ENCODE measurements at places on chromosomes 11 and 22.

GRCh38 chr22:48320683-48321451 lies 1506.8 kb downstream of the BRD1 start:
- no peak for DNase-seq

DNA sequence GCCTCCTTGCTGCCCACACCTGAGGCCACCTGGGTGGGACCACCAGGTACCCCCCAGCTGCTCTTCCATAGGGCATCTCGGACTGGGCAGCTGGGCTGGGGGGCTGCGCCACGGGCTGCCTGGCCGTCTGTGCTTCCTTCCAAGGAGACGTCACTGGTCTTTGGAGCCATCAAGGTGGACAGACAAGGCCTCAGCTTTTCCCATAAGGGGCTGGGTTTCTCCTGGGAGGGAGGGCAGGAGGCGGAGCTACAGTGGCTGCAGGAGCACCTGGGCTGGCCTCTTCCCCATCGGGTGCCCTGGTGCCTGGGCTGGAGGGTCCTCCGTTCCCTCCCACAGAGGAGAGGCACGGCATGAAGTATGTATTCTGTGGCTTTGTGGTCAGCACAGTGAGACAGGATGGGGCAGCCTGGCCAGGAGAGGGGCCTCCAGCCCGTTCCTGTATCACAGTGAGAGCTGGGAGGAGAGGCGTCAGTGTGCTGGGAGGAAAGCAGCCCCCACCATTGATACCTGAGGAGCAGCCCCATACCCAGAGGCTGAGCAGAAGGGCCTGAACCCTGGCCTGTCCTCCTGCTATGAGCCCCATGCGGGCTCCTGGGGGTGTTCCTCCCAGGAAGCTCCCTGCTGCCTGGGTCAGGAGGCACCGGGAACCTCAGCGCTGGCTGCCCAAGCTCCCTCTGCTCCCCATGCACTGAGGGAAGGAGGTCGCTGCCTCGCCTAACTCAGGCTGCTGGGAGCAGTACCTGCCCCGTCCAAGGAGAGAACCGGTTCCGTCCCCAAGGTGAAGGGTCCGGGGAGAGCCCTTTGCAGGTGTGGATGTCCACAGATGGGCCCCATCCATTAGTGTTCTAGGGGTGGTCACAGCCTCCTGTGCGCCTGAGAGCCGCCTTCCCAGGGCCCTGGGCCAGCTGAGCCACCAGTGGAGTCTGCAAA lies 1075.0 kb downstream of the BRD1 start:
- no peak for DNase-seq

GRCh38 chr22:21719024-21719423 lies 16.6 kb downstream of the YPEL1 start:
- no peak for DNase-seq

DNA sequence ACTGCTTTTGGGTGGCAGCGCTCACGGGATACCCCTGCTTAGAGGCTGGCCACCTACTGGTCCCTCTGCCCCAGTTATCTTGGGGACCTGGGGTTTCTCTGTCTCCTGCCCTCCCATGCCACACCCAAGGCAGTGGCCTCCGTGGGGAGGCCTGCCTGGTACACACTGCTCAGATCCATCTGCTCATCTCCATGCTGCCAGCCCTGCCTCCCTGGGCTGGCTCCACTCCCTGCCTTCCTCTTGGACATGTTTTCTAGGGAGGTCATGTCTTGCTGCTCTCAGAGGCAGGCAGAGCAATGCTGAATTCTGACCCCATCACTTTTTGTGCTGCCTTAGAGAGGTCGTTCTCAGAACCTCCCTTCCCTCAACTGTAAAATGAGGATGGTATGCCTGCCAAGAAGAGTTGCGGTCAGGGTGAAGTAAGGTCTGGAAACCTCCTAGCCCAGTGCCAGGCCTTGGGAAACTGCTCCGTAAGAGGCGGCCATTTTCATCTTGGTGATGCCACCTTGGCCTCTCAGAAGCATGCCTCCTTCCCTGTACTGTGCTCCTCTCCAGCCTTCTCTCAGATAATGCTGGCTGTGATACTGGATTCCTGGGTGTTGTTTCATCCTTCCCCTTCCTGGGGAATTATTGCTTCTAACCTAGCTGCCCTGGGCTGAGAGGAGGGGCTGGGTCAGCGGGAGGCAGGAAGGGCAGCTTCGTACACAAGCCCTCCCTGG lies 186.4 kb upstream of the ZBED5 start:
- DNase-seq, result no peak

- DNase-seq, result no peak
These were observed 9.9 kb downstream of the MICAL2 start for GRCh38 chr11:12120031-12121008.

DNA sequence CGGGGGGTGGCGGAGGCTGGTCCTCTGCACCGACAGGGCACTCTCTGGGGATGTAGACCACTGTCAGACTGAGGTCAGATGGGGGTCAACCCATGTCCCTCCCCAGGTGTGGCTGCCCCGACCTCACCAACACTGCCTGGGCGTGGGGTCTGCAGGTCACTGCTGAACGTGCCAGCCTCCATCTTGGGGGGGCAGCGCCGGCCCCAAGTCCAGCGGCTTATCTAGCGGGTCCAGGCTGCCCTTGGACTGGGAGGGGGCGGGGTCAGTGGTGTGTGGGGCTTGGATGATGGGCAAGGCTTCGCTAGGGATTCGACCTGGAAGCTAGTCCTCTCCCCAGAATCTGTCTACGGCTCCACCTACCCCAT lies 178.2 kb downstream of the IGLL1 start:
- no peak for DNase-seq

DNA sequence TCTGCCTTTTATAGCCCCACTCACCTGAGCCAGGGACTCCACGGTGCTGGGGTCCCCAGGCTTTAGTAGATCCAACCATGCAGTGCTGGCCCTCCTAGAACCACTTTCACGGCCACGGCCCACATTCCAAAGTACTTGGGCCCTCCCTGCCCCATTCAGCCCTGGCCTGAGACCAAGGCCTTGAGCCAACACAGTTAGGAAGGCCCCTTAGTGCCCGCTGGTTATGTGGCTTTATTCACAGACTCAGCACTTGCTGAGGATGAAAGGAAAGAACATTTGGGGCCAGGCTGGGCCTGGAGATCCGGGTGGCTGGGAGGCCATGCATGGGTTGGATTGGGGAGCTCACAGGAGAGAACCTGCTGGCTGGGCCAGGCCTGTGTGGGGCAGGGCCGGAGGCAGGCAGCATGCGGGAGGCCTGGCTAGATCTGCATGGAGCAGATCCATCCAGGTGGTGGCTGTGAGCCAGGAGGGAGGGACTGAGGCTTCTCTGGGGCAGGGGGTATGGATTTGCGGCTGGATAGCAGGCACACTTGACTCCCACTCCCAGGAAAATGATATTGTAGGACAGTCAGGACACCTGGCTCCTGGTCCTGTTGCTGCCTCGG lies 12.6 kb downstream of the CHRM1 start:
- DNase-seq, result peak; percentile 32

- no peak for DNase-seq
These were observed 18.4 kb upstream of the CABP7 start for GRCh38 chr22:29701155-29701999.

GRCh38 chr22:45217345-45217744 lies 23.3 kb downstream of the KIAA0930 start:
- DNase-seq, result no peak

DNA sequence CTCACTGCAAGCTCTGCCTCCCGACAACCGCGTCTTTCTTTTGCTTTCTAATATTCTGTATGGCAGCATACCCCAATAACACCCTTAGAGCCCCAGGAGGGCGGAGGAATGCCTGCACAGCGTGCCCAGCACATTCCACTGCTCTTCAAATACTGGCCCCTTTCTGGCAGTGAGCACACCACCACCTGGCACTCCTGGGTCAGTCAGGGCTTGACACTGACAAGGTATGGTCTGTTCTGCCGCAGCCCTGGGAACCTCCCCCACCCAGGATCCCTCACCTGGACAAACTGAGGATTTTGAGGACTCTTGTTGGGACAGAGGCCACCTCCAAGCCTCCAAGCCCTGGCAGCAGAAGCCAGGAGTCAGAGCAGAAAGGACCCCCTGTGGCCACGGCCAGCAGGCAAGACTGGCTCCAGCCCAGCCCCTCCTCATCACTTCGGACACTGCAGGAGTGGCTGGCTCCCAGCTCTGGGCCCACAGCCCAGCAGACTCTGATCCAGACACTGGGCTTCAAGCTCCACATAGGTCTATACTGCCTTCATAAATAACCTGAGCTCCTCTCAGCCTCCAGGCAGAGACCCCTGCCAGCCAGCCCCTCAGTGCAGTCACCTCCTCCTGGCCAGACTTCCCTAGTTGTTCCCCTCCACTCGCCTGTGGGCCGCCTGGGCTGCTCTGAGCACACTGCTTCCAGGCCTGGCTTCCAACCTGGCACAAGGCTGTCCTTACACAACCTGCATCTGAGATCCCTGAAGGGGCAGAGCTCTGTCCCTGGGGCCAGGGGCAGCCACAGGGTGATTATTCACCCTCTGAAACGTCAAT lies 14.5 kb downstream of the CARS1 start:
- no peak for DNase-seq

- DNase-seq, result no peak
These were observed 52.7 kb downstream of the SMIM38 start for GRCh38 chr11:69208190-69209037.

- DNase-seq, result peak; percentile 48
These were observed 37.6 kb downstream of the RAB30 start for GRCh38 chr11:83033972-83034672.

GRCh38 chr11:113505046-113505445 lies 29.8 kb upstream of the DRD2 start:
- DNase-seq, result no peak

DNA sequence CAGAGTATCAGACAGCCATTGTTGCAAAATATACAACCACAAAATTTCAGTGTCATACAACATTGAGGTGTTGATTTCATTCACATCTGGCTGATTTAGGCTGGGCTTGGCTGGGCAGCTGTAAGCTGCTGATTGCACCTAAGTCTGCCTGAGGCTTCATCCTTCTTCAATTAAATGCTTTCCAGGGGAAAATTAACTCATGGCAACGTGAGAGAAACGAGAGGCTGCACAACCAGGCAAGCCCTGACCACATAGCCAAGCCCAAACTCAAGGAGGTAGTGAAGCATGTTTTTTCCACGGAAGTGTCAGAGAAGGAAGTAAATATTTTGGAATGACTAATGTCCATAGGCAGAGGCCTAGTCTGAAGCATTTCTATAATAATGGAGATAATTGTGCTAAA lies 273.8 kb upstream of the ZC3H12C start:
- DNase-seq, result no peak

GRCh38 chr11:86097980-86098379 lies 29.1 kb upstream of the PICALM start:
- no peak for DNase-seq

- no peak for DNase-seq
These were observed 10.5 kb upstream of the MMP13 start for GRCh38 chr11:102966011-102966410.

GRCh38 chr11:116466801-116467200 lies 306.0 kb downstream of the BUD13 start:
- DNase-seq, result no peak

- no peak for DNase-seq
These were observed 11.3 kb downstream of the DERL3 start for GRCh38 chr22:23827351-23827995.

- no peak for DNase-seq
These were observed 252.5 kb downstream of the ST3GAL4 start for GRCh38 chr11:126607776-126608541.

- no peak for DNase-seq
These were observed 297.0 kb downstream of the CADM1 start for GRCh38 chr11:115207166-115207591.

- DNase-seq, result no peak
These were observed 15.1 kb upstream of the AIFM3 start for GRCh38 chr22:20951932-20952380.

GRCh38 chr11:86500500-86501140 lies 125.9 kb downstream of the CCDC81 start:
- DNase-seq, result no peak

DNA sequence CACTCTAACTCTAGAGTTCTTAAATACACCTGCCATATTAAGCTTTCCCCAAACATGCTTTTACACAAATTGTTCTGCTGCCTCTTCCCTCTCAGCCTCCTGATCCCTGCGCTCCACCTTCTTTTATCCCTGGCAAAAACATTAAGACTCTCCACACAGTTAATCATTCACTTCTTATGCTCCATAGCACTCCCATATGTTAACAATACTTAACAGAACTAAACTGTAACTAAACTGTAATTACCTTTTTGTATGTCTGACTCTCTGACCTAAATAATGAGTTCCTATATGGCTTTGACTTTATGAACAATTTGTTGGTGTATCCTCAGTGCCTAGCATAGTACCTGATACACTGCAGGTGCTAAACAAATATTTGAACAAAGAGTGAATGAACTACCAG lies 71.8 kb downstream of the BTBD10 start:
- DNase-seq, result no peak

DNA sequence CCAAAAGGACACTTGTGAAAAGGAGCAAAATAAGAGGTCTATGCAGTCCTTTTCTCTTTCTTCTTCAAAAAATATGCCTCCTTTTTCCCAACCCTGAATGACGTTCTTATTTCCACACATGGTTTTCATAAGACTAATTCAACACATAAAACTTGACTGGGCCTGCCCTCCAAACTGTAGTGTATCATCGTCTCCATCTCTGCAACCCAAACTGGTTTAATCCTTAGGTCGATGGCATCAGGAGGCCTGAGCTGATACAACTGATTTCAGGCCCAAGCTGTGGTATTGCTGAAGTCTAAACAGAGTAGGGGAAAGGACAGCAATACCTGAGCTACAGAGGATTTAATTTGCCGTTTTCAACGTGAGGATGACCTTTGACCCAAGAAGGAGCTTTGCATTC lies 130.0 kb upstream of the MTNR1B start:
- no peak for DNase-seq

DNA sequence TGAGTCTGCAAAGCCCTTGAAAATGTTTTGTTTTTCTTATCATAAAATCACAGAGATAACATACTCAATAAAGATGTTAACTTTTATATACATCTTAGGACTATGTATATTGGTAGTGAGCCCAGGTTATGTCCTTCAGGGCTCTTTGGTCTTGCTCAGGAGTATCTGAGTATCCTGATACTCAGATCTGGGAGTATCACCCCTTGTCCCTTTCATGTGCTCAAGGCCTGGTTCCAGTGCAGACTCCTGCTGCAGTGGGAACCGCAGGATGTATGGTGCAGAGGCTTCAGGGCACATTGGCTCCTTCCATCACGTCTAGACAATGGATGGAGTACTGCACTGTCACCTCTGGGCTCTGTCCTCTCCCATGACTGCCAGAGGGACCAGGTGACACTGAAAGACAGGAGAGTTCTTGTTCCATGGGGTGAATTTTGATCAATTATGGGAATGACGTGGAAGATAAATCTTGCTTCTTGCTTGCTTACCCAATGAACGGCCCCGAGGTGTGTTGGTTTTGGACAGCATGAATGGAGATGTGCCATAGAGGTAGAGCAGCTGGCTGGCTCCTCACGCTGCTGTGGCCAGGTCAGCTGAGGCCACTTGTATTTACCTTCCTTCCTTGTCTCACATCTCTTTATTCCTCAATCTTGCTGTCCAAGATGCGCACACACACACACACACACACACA lies 215.5 kb downstream of the ARHGAP42 start:
- no peak for DNase-seq
